Activated CD4-positive, alpha-beta T cell treated with anti-CD3 and anti-CD28 coated beads, Interleukin-2, amount 10 ng/mL, durations not matched to agents 7 days and 5 days (primary cell): ENCODE measurements at places on chromosomes 3 and 15. TPM values are rescaled to one million over a fixed set of nuclear protein-coding genes. Genes with fewer than 3 reads are reported as not detected.

GRCh38 chr3:101954361-101954760 is 105.0 kb downstream of the NFKBIZ start:
- no peak for DNase-seq

DNA sequence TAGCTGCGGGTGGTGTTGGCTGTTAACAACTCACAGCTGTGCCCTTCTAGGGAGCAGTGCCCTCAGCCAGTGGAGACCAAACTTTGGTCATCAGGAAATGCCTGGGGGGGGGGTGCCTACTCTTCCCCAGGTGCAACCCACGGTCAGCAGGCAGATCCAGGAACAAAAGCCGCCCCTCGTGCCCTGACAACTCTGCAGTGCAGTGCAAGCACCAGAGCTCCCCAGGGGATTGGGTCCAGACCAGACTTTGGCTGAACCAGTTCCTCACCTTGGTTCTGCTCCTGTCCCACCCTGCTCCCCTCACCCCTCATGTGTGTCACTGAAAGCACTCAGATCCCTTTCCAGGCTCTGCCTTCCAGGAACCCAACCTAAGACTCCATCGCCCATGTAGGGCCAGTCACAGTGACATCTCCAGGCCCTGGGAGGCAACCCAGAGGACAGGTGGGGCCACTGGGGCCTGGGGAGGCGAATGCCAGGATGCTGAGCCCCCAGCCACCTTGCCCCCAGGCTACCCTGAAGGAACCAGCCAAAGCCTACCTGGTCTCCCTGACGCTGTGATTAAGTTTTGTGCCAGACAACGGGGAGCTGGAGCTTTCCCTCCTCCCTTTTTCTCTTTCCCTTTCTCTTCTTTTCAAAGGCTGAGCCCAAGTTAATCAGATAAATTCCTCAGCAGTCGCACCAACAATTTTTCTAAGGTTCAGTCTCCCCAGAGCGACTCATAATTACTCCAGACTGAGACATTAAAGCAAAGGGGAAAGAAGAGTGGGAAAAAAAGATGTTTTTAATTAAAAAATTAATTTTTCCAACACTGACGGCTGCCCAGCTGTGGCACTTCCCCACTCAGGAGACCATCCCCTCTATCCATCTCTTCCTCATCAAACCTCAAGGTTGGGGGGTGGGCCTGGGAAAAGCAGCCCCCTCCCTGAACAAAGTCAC is 207.5 kb upstream of the LINGO1 start:
- no peak for DNase-seq

GRCh38 chr15:28991236-28992171 is 105.7 kb downstream of the APBA2 start:
- DNase-seq = no peak

GRCh38 chr3:46406443-46406787 is 451 bp downstream of the CCR5AS start:
- DNase-seq = no peak

- no peak for DNase-seq
Measured at GRCh38 chr15:61030451-61030850, 198.7 kb downstream of the RORA start.

DNA sequence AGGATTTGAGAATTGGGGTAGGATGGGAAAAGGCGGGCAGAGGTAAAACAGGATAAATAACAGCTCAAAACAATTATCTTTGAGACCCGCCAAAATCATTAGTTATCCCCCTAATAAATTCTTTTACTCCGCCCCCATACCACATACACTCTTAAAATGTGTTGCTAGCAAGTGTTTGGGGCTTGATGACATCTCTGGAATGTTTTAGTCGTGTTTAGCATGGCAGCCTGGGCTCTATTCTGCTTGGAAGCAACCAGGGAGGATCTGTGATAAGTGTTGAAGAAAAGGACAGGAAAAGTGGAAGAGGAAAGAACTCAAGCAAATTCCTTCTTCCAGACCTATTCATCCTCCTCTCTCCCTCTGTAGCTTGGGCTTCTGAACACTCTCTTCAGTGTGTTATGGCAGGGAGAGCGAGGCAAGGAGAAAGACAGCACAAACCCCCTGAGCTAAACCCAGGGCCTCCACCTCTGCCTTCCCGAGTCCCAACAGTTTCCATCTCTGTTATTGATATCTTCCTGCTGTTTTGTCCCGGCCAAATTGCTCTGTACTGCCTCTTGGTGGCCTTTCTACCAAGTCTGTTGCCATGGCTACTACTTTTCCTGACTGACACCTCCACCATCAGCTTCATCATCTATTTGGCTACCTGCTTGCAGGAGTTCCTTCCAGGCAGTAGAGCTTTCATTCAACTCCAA is 135.8 kb downstream of the RPL22L1 start:
- DNase-seq = no peak

DNA sequence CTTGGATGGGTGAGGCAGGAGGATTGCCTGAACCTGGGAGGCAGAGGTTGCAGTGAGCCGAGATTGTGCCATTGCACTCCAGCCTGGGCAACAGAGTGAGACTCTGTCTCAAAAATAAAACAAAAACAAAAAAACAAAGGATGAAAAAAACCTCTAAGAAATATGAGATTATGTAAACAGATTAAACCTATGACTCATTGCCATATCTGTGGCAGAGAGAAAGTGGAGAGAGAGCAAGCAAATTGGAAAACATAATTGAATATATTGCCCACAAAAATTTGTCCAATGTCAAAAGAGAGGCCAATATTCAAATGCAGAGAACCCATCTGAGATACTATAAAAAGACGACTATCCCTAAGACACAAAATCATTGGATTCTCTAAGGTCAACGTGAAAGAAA is 1106.0 kb downstream of the OTOL1 start:
- DNase-seq = no peak

GRCh38 chr15:94230431-94230882 is 904 bp upstream of the MCTP2 start:
- no peak for DNase-seq

GRCh38 chr15:91308855-91309254 is 208.8 kb downstream of the SV2B start:
- no peak for DNase-seq

GRCh38 chr15:81413851-81414250 is 39.8 kb upstream of the TMC3 start:
- DNase-seq = no peak

GRCh38 chr3:126531051-126531330 is 7.0 kb downstream of the CHST13 start:
- DNase-seq = no peak

DNA sequence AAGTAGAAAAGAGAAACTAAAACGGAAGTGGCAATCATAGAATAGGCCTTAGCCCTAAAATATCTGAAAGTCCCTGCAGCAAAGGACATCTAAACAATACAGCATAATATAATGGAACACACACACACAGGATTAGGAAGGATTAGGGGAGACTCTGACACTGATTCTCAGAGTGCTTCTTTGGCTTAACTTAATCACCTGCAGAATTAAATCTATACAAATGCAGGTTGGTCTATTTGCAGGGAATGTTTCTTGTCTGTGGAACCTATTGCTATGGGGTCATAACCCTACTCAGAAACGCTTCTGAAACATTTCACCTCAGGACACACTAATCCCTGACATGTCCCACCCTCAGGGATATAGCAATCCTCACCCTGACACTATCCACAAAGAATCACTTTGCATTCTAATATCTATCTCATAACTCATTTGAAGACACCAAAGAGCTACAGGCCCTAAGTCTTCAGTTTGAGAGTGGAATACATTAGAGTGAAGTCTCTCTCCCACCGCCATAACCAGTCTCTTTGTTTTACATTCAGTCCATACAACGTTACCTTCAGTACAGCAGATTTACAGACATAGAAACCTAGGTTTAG is 1041.2 kb downstream of the TUSC7 start:
- DNase-seq = no peak

GRCh38 chr3:67635806-67636205 is 18.6 kb downstream of the SUCLG2 start:
- DNase-seq = no peak

- DNase-seq = no peak
Measured at GRCh38 chr3:25665315-25666280, 891 bp upstream of the TOP2B start.

- no peak for DNase-seq
Measured at GRCh38 chr15:82851981-82852511, 42.6 kb downstream of the WHAMM start.

DNA sequence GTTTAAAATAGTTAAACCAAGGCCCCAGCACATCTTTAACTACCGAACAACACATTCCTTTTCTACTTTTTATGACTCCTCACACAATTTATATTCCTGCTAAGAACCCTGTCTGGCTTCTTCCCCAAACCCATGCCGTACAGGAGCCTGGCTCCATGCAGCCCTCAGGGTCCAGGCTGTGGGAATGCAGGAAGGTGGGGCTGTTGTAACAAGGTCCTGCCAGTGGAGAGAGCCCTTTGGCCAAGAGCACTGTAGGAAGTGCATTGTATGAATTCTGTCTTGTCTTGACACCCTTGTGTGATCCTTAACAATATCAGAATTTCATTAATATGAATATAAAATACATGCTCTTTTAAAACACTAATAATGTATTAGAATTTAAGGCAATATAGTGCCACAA is 563.8 kb downstream of the TBL1XR1 start:
- DNase-seq = no peak

The CCRL2 gene
- 5.3 TPM for total RNA-seq

The UBE2E2 gene
- 1.7 TPM for total RNA-seq

The RARRES1 gene
- not detected for total RNA-seq

The DPPA2 gene
- not detected for total RNA-seq

The CLPX gene
- 47.3 TPM for total RNA-seq

The PDCD6IP gene
- 193 TPM for total RNA-seq

The PLA2G4E gene
- total RNA-seq = not detected

The MFGE8 gene
- total RNA-seq = 57.9 TPM

The SLC12A1 gene
- total RNA-seq = not detected

The REC114 gene
- total RNA-seq = not detected

The LDHAL6B gene
- total RNA-seq = not detected

The PATL2 gene
- total RNA-seq = 20.5 TPM

The ASB14 gene
- total RNA-seq = not detected

The ANKUB1 gene
- total RNA-seq = not detected

The EIF4A2 gene
- total RNA-seq = 351 TPM

The KLHDC8B gene
- total RNA-seq = 1.5 TPM

The NTRK3 gene
- total RNA-seq = not detected
